Glutamatergic neuron (in vitro differentiated cells): ENCODE measurements at places on chromosomes 6 and 20. TPM values are rescaled to one million over a fixed set of nuclear protein-coding genes. Genes with fewer than 3 reads are reported as not detected.
A peak's percentile ranks its signal among the peaks of the same experiment; 100 is the strongest.

GRCh38 chr6:71179249-71179885 is 109.2 kb upstream of the OGFRL1 start:
- DNase-seq, result no peak

TFAP2D gene
- not detected for total RNA-seq

SEMG1 gene
- not detected for total RNA-seq

DNA sequence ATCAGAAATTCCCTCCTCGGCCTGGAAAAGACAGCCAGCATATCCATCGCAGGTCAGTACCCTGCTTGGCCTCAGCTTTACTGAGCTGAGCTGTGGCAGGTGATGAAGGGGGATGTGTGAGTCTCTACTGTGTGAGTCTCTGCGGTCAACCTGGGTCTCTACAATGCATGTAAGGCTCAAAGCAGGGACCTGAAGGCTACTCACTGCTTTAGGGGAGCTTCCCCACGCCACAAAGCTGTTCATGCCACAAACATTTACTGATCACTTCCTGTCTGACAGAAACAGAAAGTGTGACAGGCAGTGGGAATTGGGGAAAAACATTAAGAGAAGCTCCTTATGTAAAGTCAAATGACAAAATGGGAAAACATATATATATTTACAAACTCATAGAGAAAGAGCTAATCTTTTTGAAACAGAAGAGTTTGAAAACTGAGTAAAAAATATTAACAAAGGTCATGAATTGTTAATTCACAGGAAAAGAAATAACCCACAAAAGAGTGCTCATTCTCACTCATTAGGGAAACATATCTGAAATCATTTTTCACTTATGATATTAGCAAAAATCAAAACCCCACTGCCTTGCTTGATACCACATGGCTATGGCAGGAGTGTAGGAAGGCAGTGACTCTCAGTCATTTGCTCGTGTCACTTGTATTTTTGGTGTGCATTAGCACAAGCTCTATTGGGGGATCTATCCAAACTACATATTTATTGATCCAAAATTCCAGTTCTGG is 5.8 kb downstream of the BTN3A3 start:
- no peak for DNase-seq

- DNase-seq, result no peak
These were observed 92.4 kb downstream of the PLCB4 start for GRCh38 chr20:9161311-9161710.

- no peak for DNase-seq
These were observed 3.3 kb upstream of the MOG start for GRCh38 chr6:29653452-29654038.

ANKRD6 gene
- total RNA-seq, result 31.9 TPM

GRCh38 chr20:8395956-8396355 is 263.9 kb downstream of the PLCB1 start:
- no peak for DNase-seq

DNA sequence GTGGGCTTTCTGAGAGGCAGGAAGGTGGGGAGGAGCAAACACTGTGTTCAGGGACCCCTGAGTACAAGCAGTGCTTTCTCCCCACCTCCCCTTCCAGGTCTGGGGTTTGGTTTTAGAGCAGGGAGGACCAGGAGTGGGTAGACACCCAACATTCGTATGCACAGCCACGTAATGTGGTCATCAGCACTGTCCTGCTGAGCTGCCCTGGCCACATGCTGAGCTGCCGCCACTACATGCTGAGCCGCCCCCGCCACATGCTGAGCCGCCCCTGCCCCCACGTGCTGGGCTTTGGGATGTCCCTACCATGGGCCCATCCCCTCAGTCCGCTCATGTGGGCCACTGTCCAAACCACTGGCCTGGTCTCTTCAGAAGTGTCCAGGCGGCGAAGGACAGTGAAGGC is 214.9 kb upstream of the CST7 start:
- no peak for DNase-seq

DNA sequence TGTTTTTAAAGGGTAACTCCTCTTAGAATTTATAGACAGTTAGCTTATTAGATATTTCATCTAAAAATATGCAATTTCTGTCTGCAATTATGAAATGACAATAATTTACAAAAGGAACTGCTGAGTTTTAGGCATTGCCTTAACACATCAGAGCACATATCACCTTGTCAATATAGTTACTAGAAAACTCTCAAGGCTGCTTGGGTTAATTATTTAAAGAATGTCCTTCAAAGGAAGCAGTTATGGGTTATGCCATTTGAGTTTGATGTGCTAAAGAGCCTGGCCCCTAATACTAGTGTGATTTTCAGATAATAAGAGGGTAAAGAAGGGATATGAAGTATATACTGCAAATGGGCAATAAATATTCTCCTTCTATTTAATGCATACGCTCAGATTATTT is 192.5 kb downstream of the EPHA7 start:
- no peak for DNase-seq

DNA sequence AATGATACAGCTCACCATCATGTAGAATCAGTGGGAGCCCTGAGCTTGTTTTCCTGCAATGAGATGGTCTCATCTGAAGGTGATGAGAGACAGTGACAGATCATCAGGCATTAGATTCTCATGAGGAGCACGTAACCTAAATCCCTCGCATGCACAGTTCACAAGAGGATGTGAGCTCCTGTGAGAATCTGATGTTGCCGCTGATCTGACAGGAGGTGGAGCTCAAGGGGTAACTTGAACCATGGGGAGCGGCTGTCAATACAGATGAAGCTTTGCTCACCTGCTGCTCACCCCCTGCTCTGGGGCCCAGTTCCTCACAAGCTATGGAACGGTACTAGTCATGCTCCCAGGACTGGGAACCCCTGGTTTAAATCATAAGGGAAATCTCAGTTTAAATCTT is 89.2 kb downstream of the THBS2 start:
- DNase-seq, result no peak

DNA sequence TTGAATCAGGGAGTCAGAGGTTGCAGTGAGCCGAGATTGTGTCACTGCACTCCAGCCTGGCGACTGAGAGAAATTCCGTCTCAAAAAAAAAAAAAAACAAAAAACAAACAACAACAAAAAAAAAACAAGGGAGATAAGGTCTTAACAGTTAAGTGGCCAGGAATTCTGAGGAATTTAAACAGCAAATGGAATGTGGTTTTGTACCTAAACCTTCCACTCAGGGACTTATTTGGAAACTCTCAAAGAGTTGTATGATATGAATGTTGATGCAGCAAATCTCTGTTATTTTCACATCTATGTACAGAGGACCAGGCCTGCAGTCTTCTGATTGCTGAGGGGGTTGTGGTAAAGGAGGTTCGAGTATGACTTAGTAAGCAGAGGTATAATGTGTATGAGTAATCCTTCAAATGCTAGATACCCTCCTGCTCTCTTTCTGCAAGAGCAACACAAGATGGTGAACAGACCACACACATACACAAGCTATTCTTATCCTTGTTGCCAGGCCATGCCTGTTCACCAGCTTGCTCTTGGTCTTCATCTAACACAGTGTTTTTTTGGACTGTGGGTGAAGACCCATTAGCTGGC is 174.9 kb upstream of the SCGN start:
- no peak for DNase-seq

DNA sequence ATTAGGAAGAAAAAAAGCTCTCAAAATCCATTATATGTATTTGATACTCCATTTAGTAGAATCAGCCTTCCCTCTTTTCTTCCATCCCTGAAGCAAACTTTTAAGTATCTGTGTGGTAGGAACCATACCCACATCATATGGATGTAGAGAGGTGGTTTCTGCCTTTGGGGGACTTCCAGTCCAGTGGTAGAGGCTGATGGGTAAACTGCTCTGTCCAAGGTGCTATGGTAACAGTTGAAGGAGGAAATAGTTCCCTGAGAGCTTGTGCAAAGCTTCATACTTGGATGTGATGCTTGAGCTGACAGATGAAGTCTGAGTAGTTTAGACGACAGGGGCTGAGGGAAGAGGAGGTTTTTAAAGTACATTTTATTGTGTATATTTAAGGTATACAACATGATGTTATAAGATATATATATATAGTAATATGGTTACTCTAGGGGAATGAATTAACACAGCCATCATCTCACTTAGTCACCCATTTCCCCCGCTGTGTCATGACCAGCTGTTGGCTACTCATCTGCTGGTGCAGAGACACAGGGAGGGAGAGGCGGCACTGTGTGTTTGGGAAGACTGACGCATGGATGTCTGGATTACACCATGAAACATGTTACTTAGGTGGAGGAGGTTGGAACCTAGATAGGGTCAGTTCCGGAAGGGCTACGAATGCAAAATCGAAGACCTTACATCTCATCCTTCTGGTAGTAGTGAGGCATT is 185.2 kb downstream of the FARS2 start:
- DNase-seq, result no peak

GRCh38 chr20:16027686-16028085 is 545.6 kb downstream of the KIF16B start:
- DNase-seq, result no peak

DNA sequence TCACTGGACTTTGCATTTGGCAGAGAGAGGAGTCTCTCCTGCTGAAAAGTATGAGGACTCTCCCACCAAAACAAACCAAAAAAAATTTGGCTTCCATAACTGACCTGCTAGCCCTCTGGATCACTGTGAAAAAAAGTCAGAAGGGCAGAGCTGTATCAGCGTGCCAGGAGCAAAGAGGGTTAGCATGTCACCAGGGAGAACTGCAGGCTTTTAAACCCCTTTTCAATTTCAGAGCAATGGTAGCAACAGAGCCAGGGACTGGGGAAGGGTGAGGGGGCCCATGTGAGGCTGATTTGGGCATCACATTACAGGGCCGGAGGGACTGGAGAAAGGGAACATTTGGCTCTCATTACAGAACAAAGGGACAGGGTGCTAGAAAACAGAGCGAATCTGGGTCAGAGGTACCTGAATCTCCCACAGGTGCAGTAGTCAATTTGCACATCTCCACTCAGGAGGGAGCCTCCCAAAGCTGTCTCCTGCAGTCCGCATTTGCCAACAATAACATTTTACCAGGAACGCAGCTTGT is 185.7 kb upstream of the EYA4 start:
- DNase-seq, result no peak

HLA-DQB1 gene
- not detected for total RNA-seq

DNA sequence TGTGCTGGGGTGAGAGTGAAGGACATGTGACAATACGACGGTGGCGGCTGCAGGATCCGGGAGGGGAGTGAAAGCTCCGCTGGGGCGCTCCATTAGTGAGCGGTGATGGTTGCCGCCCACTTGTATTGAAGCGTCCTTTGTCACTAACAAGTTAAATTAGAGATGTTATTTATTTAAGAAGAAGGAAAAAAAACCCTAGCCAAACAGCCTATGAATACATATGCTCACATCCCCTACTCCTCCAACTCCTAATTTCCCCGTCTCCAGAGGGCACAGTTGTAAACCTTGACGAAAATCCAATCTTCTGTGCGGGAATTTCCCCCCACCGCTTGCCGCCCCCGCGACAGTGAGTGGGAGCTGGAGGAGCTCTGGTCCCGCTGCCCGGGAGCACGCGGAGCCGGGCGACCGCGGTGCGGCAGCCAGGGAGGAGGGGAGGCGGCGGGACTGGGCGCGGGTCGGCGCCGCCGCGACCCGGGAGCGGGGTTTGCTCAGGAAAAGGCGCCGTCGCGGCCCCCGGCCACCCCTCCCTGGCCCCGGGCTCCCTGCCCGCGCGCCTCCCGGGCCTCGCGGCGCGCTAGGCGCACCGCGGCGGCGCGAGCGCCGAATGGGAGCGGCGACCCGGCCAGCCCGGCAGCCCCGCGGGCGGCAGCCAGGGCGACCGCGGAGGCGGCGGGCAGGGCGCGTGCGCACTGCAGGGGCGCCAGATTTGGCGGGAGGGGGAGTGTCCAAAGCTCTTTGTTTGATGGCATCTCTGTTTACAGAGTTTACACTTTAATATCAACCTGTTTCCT is at the start of gene MYB:
TSS of gene MYB (plus strand) at position 767 of the 791 bp plus-strand sequence. CDS start 206 bp downstream, outside the sequence.
- peak; percentile 84 for DNase-seq

ECT2L gene
- total RNA-seq, result 2.7 TPM

GRCh38 chr6:111592726-111593511 is 12.8 kb downstream of the TRAF3IP2 start:
- no peak for DNase-seq

- DNase-seq, result no peak
These were observed 286.4 kb downstream of the HACE1 start for GRCh38 chr6:104573350-104573749.

- DNase-seq, result no peak
These were observed 50.8 kb downstream of the GFOD1 start for GRCh38 chr6:13436399-13437217.

DNA sequence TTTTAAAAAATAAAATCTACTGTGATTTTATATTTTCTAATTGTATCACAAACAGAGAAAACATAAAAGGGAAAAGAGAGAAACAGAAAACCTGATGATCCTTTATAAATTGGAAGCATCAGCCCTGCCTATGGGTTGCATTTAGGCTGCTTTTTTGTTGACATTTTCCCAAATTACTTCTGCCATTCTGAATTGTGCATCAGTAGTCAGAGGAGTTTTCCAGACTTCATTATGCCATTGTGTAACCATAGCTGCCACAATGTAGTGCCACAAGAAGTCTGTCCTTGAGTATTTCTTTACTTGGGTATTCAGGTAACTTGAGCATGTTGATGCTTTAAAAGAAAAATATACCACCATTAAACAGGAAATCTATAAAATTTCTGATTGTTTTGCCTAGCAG is 130.3 kb downstream of the HACE1 start:
- DNase-seq, result no peak

ADGRB3 gene
- total RNA-seq, result 7.3 TPM

TAAR2 gene
- total RNA-seq, result not detected

DNA sequence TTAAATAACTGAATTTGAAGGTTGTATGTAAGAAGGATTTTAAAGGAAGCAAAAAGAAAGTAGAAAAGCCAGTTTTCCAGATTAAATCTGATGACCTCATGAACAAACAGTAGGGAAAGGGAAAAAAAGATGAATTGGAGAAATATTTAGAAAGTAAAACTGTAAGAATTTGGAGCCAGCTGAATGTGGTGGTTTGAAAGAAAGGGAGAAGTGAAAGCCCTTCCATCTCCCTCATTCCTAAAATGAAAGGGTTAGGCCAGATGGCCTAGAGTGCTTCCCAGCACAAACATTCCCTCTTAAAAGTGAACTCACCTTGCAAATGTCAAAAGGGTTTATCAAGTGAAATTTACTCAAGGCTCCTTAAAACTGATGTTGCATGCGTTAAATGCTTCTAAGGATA is 139.3 kb upstream of the COL21A1 start:
- no peak for DNase-seq
